ENCODE measurements at places on chromosomes 4 and X.

DNA sequence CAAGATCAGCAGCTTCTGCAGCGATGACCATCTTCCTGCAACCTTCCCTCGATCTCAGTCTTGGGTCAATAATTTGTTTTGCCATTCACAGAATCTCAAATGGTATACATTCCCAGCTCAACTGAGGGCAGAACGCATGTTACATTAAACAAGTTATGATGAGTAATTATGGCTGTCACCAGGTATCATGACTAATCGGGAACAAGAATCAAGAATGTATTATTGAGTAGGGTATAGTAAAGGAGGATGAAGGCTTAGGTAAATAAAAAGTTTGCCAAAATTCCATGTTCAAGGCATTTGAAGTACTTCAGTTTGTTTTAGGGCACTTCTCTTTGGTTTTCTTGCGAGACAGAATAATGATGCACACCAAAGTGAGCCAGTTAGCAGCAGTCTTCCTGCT lies 194.1 kb downstream of the SH2D1A start:
- no peak for DNase-seq

- no peak for DNase-seq
Measured at GRCh38 chrX:105870445-105870844, 48.1 kb downstream of the NRK start.

DNA sequence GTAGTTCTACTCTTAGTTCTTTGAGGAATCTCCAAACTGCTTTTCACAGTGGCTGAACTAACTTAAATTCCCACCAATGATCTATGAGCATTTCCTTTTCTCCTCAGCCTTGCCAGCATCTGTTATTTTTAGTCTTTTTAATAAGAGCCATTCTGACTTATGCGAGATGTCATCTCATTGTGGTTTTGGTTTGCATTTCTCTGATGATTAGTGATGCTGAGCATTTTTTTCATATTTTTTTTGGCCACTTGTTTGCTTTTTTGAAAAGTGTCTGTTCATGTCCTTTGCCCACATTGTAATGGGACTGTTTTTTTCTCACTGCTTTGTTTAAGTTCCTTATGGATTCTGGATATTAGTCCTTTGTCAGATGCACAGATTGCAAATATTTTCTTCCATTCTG lies 21.5 kb upstream of the PHKA1 start:
- peak; percentile 25 for DNase-seq

GRCh38 chrX:70470850-70471289 lies 26.2 kb downstream of the DLG3 start:
- peak; percentile 4 for DNase-seq

DNA sequence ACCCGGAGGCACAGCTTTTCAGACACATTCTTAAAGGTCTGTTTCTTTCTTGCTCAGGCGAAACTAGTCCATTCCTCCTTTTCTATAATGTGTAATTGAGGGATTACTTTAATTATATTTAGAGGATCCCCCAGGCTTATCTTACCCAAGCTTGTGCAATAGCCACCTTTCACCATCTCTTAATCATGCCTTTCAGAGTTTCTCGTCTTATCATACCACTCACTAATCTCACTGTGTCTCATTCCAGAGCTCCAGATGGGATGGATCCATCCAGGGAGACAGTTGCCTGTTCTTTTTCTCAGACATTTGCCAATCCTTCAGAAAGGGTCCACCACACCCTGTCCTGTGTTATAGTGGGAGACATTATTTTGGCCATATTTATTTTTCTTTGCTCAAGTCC lies 12.5 kb downstream of the SPARCL1 start:
- no peak for DNase-seq

- DNase-seq: no peak
Measured at GRCh38 chr4:67459164-67459563, 86.1 kb downstream of the CENPC start.

GRCh38 chrX:46589977-46590723 lies 16.6 kb downstream of the CHST7 start:
- peak; percentile 50 for DNase-seq

GRCh38 chr4:148017801-148018200 lies 285.9 kb downstream of the ARHGAP10 start:
- DNase-seq: no peak

- no peak for DNase-seq
Measured at GRCh38 chr4:10891866-10892265, 207.3 kb upstream of the CLNK start.

DNA sequence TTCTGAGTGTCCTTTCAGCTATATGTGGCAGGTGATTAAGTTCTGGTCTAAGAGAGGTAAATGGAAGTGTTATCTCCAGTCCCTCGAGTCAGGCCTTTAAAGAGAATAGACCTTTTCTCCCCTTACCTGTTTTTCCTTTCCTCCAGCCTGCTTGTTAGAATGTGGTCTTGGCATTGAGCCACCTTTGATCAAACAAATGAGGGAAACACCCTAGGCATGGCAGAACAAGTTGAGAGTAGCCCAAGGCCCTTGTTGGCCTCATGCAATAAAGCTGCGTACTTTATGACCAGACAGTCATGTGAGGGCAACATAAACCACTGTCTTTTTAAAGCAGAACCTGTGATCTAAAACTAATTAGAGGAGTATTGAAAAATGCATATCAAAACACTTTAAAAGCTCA lies 13.2 kb upstream of the IL13RA2 start:
- no peak for DNase-seq

- peak; percentile 72 for DNase-seq
Measured at GRCh38 chr4:26839534-26839951, 21.1 kb upstream of the STIM2 start.

GRCh38 chr4:8136972-8137710 lies 21.5 kb downstream of the ABLIM2 start:
- DNase-seq: no peak

- no peak for DNase-seq
Measured at GRCh38 chr4:166198516-166199310, 325.7 kb downstream of the TLL1 start.

GRCh38 chr4:112531146-112531545 lies 15.2 kb upstream of the NEUROG2 start:
- DNase-seq: no peak

GRCh38 chr4:170721812-170722373 lies 632.1 kb upstream of the AADAT start:
- peak; percentile 5 for DNase-seq

DNA sequence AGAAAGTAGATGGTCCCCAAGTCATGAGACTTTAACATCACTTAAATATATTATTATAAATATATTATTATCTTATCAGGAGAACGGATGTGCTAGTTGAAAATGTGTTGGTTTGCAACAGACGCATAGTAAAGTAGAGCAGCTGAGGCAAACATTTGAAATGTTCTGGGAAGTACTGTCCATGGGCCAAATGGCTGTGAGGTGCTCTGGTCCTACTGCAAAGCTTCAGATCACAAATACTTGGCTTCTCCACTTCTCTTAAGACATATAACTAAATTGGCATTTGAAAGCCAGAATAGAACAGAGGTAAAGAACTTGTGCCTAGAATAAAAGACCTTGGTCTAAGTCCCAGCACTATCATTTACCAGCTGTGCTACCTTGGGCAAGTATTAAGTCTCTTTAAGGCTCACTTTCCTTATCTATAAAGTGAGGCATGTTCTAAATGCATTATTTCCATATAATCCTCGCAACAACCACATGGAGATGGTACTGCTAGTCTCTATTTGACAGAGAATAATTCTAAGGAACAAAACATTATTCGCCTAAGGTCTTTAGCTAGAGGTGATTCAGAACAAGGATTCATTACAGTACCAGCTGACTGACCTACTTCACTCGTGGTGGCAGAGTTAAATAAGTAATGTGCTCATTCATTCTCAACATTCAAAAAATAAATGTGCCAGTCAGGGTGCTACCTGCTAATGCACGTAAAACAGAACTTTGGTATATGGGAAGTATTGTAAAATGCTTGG lies 297.1 kb downstream of the PPP3CA start:
- DNase-seq: no peak

GRCh38 chrX:55033429-55033828 lies 2.7 kb upstream of the ALAS2 start:
- no peak for DNase-seq

- DNase-seq: no peak
Measured at GRCh38 chrX:12309744-12310076, 171.4 kb downstream of the FRMPD4 start.

GRCh38 chrX:519741-520140 lies 110.8 kb upstream of the SHOX start:
- peak; percentile 32 for DNase-seq

DNA sequence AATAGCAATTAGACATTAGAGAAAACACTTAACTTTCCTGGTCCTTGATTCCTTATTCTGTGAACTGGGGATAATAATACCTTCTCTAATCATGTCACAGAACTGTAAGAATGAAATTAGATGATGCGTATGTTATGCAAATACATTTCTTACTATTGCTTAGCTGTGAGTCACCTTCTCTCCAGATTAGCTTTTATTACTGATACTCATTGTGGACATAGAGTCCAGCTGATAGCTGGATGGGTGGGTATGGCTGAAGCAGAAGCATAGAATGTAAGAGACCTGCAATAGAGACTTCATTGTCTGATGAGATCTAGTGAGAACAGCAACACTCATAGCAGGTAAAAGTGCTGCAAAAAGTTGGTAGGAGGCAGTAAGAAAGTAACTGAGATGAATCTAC lies 437.2 kb upstream of the ZFP42 start:
- DNase-seq: peak; percentile 11

DNA sequence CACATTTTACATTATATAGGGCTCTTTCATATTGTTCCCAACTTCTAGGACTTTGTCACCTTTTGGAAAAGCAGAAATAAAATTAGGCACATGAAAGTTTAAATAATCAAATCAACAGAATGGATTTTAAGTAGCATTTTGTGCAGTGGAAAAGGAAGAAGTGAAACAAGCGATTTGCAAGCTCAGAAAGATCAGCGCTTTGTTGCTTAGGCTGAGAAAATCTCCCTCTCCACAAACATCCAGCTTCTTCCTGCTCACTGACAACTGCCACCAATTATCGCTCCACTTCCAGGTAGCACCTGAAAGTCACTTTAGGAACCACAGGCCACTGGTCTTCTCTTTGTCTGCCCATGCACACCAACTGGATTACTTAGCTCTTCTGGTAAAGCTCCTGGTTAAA lies 2.0 kb upstream of the PDK3 start:
- DNase-seq: no peak

DNA sequence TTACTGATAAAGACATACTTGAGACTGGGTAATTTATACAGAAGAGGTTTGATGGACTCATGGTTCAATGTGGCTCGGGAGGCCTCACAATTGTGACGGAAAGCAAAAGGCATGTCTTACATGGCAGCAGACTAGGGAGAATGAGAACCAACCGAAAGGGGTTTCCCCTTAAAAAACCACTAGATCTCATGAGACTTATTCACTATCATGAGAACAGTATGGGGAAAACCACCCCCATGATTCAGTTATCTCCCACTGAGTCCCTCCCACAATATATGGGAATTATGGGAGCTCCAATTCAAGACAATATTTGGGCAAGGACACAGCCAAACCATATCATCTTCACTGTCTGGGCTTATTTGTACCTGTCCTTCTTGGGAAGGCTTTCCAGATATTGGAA lies 22.8 kb upstream of the MUC7 start:
- DNase-seq: no peak

GRCh38 chrX:111445485-111445884 lies 33.5 kb upstream of the DCX start:
- DNase-seq: peak; percentile 19

- DNase-seq: no peak
Measured at GRCh38 chr4:133910165-133910564, 291.4 kb downstream of the PABPC4L start.

- peak; percentile 74 for DNase-seq
Measured at GRCh38 chrX:153970357-153971123, 1.1 kb downstream of the HCFC1 start.

- DNase-seq: peak; percentile 77
Measured at GRCh38 chr4:139593091-139593564, 37.1 kb upstream of the SETD7 start.

- DNase-seq: no peak
Measured at GRCh38 chr4:47694322-47694721, 143.5 kb downstream of the CORIN start.

GRCh38 chr4:7103607-7104365 lies 35.9 kb upstream of the GRPEL1 start:
- no peak for DNase-seq

GRCh38 chr4:5019796-5020195 lies 538 bp upstream of the CYTL1 start:
- DNase-seq: no peak

DNA sequence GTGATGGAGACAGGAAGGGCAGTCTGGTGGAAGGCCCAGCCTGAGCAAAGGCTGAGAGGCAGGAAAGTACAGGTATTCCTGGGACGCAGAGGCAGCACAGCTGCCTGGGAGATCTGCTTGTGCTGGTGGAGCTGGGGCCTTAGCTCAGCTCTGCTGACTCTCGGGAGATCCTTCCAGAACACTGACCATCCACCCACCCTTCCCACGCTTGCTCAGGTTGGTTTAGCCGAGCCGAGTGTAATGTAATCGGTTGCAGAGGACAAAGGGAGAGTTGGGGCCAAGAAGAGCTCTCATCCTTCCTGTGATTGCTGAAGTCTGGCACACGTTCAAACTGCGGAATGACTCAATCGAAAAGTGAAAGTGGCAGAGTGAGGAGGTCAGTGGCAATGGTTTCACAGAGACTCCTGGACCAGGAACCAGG lies 43.1 kb upstream of the GPR78 start:
- DNase-seq: peak; percentile 72

- DNase-seq: peak; percentile 35
Measured at GRCh38 chr4:102713096-102713495, 47.7 kb downstream of the MANBA start.

GRCh38 chr4:41639291-41639690 lies 101.3 kb downstream of the LIMCH1 start:
- DNase-seq: no peak

DNA sequence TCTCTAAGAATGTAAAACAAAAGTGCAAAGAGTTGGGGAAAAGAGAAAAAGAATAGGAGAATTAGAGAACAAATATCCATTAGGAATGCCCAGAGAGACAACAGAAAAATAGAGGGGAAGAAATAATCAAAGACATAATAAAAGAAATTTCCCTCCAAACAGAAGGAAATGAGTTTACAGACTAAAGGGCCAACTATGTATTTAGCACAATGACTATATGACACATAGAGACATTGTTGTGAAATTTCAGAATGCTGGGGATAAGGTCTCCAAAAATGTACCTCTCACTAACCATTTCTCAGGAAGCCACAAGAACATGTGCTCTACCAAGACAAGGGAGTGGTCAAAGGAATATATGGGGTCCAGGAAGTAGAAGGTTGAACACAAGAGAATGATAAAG lies 121.0 kb upstream of the ACSL4 start:
- no peak for DNase-seq

Measured in fibroblast of skin of right quadriceps (primary cell).